ENCODE measurements at places on chromosomes 12 and 14. TPM values are rescaled to one million over a fixed set of nuclear protein-coding genes. Genes with fewer than 3 reads are reported as not detected.

Gene B4GALNT3
- 0.13 TPM for total RNA-seq

Gene SDSL
- 6.3 TPM for total RNA-seq

Gene TRIP11
- total RNA-seq = 13.6 TPM

Gene LTB4R
- 12.9 TPM for total RNA-seq

Gene CCDC88C
- 15.4 TPM for total RNA-seq

Gene LRTM2
- not detected for total RNA-seq

Gene PDZRN4
- total RNA-seq = not detected

Gene SPRYD3
- total RNA-seq = 39.8 TPM

Gene AQP6
- total RNA-seq = not detected

Gene KRT80
- 1.1 TPM for total RNA-seq

Gene CBLN3
- total RNA-seq = 2.2 TPM

Gene SERPINA9
- total RNA-seq = not detected

Gene SLC6A12
- total RNA-seq = not detected

Gene KLRB1
- total RNA-seq = not detected

Gene TBC1D30
- total RNA-seq = 24.4 TPM

Gene SOAT2
- not detected for total RNA-seq
